ENCODE measurements at places on chromosomes 16 and 17.
A peak's percentile ranks its signal among the peaks of the same experiment; 100 is the strongest.

DNA sequence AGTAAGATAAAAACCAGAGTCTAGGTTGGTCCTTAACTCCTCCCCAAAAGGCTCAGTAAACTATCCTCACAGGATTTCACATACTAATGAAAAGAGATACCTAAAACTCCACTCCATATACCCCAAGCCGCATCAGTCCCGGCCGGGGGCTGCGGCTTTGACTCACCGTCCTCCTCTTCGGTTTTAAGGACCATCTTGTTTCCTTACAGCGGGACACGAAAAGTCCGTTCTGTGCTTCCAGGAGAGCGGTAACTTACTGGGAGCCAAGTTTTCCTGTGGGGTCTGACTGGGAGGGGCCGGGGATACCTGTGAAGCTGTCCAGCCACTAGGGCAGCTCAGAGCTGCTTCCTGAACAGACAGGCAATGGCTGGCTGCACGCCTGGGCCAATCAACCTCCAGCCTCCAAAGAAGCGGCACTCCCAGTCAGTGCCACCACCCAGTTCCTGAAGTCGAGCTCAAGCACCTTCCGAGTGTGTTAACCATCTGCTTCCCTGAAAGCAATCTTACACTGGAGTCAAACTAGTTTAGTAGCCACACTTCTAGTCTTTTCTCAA lies 45.5 kb downstream of the CYTH1 start:
- no peak for DNase-seq

DNA sequence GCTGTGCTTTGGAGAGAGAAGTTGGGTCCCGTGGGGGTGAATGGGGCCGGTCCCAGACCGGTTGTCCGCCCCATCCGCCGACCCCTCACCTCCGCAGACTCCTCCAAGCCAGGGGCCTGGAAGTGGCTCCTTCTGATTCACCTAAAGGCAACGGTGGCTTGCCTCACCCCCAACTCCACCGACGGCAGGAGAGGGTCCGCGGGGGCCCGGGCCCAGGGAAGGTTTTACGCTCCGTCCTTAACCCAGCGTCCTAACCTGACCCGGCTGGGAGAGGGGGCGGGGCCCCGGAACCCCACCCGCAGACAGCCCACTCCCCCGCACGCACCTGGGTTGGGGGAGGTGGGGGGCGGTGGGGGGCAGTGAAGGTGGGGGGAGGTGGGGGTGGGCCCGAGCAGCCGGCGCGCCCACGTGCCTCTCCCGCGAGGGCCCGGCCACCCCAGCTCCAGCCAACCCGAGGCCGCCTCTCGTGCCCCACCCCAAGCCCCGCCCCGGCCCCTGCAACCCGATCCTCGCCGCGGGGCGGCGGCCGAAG lies 12.7 kb upstream of the CD300A start:
- DNase-seq = no peak

- DNase-seq = no peak
Observed at GRCh38 chr17:35546487-35546886, 9.0 kb upstream of the SLFN12L start.

DNA sequence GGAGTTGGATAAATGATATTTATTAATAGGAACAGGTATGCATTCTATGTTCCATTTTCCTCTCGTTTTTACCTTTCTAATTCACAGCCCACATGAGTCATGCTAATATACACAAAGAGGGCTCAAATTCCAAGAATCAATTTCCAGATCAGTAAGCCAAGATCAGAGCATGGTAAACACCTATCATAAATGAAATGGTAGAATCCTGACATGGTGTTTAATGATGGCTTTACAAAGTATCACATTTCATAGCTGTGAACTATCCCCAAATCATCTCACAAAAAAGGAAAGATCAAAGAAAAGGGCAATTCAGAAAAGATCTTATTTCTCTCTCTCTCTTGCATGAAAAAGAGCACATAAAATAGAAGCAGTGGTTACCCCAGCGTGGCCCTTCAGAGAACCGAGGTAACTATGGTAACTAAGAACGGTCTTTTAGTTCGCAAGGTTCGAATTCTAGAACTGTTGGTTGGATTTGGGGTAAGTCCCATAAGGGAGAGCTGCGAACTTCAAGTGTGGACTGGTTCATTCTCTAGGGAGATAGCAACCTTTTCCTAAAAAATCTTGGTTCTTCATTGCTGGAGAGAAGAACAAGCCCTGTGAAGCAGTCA lies 73.0 kb downstream of the MARCHF10 start:
- no peak for DNase-seq

- DNase-seq = no peak
Observed at GRCh38 chr17:29449865-29450671, 59.9 kb downstream of the TAOK1 start.

GRCh38 chr17:75271955-75272847 lies 1.2 kb upstream of the MIF4GD start:
- no peak for DNase-seq

DNA sequence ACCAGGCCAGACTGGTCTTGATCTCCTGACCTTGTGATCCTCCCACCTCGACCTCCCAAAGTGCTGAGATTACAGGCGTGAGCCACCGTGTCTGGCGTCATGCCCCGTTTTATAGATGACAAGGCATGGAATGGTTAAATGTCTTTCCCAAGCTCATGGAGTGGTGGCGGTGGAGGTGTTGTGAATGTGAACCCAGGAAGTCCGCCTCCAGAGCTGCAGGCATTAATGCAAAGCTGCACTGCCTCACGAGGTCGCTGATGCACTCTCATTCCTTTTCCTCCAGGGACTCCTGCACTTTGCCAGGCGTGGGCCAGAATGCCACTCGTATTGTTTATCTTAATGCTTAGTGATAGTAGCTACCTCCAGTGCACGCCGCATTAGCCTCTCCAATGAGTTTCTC lies 149.6 kb downstream of the WWOX start:
- DNase-seq = no peak

DNA sequence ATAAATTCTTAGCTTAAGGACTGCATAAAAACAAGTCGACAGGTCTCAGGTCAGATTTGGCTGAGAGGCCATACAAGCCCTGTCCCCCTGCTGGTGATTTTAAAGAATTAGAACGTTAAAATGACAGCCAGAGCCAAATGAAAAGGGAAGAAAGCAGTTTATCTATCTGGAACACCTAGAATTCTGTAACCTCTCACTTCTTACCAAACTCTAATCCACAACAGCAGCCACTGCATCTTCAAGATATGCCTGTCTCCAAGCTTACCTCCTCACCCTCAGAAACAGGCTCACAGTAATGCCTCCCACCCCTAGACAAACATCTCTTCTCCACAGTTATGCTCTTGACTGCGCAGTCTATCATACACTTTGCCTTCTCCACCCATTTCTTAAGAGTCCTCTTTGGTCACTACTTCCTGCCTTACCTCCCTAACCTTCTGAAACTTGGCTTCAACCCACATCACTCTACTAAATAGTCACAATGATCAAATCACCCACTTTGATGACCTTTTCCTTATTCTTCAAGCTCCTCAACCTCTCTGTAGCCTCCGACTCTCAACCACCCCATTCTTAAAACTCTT lies 14.2 kb downstream of the ANKFY1 start:
- DNase-seq = no peak

DNA sequence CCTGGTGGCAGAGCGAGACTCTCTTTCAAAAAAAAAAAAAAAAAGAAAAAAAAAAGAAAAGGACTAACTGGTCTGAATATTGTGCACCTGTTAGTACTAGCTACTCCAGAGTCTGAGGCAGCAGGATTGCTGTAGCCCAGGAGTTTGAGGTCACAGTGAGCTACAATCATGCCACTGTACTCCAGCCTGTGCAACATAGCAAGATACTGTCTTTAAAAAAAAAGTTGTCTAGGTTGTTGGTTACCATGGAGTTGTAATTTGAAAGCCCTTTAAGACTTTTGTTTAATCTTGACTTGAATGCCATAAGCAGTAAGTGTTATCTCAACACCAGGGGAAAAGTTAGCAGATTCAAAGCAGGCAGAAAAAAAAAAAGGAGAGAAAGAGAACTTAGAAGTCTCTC lies 10.9 kb upstream of the C16orf54 start:
- no peak for DNase-seq

GRCh38 chr16:74862743-74863244 lies 88.2 kb upstream of the FA2H start:
- peak; percentile 44 for DNase-seq

DNA sequence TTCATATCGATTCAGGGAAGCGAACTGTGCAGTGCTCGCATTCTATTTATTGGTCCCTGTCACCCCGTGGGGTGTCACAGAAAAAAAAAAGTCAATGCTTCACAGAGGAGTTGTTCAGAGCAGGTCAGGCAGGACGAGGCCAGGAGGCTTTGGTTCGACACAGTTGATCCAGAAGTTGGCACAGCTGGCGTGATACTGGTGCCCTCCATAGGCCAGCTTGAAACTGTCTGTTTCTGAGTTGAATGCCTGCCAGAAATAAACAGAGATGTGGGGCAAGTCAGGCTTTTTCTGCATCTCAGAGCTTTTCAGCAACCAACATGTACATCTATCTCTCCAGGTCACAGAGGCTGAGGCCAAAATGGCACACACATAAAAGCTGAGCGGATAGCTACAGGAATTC lies 29.1 kb downstream of the DUSP14 start:
- no peak for DNase-seq

DNA sequence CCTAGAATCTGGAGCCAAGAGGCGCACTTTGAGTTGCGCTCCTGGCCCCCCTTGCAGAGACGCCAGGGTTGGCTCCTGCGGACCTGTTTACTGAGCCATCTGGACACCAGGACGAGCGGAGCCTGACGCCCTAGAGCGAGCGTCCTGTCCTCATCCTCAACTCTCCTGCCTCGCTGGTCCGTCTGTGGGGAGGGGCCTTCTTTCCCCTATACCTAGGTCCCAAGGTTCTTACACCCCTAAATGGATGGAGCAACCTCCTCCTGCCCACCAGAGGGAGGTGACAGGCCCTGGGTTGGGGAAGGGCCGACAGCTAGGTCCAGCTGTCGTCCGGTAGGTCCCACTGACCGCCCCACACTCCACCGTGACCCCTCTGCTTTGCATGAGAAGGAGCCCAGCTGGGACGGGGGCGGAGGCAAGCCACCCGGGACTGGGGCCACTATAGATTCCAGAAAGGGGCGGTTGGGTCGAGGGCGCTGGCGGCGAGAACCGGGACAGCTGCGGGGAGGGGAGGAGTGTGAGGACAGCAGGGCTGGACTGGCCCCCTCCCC lies 3.1 kb upstream of the LHX1 start:
- no peak for DNase-seq

DNA sequence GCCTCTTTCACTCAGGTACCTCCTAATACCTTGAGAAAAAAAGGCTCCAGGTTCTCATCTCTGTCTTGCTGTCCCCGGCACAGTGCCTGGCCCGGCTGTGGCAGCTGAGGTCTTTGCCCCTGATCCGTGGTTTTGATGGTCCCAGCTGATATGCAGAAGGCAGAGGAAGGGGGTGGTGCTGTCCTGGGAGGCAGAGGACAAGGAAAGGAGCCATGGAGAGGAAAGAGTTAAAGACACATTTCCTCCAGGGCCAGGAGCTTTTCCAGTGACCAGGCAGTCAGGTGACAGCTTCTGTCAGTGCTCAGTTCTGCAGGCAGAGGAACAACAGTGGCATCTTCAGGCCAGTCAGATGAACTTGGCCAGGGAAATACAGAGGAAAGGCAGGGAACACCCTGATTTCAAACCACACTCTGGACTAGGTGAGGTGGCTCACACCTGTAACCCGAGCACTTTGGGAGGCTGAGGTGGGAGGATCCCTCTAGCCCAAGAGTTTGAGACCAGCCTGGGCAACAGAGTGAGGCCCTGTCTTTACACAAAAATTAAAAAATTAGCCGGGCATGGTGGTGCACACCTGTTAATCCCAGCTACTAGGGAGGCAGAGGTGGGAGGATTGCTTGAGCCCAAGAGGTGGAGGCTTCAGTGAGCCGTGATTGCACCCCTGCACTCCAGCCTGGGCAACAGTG lies 3.3 kb upstream of the COG1 start:
- no peak for DNase-seq

DNA sequence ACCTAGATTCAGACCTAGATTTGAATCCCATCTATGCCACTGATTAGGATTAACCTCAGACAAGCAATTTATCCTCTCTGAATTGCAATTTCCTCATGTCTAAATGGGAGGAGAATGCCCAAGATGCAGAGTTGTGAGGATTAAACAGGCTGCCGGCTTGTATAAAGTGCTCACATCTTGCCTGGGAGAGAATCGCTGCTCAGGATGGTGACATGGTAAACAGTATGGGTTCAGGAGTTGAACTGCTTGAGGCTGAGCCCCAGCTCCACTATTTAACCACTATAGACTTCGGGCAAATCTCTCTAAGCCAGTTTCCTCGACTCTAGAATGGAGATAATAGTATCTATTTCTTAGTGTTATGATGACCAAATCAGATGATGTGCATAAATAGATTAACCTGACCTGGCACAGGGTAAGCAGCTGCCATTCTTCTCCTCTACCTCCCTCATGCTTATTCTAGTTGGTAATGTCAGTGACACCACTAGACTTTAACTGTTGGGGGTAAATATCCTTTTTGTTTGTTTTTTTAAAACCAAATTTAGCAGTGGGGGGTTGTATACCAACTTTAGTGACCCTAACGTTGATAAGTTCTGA lies 732 bp upstream of the RPL27 start:
- no peak for DNase-seq

GRCh38 chr17:44749076-44749979 lies 9.5 kb upstream of the ADAM11 start:
- DNase-seq = no peak

GRCh38 chr16:19005561-19006445 lies 22.1 kb downstream of the TMC7 start:
- DNase-seq = no peak

DNA sequence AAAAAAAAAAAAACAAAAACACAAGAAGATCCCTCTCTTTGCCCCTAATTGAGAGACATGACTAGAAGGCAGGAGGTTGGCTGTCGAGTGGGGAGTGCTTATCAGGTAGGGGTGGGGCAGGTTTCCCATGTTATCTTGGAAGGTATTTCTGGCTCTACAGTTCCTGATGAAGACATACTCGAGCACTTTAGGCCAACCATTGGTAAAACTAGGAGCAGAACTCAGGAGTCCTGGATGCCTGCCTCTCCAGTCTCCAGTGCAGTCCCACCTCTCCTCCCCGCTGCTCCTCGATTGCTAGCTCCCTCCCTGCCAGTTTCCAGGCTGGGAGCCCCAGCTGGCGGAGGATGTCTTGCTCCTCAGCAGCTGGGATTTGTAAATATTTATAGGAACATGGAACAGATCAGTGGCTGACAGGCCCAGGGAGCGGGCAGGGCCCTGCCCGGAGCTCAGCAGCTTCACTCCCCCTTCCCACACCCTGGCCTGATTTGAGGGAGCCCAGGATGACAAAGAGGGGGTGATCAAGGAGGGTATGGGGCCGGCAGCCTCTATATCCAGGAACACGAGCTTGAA lies 11.4 kb upstream of the C1QL1 start:
- DNase-seq = no peak

DNA sequence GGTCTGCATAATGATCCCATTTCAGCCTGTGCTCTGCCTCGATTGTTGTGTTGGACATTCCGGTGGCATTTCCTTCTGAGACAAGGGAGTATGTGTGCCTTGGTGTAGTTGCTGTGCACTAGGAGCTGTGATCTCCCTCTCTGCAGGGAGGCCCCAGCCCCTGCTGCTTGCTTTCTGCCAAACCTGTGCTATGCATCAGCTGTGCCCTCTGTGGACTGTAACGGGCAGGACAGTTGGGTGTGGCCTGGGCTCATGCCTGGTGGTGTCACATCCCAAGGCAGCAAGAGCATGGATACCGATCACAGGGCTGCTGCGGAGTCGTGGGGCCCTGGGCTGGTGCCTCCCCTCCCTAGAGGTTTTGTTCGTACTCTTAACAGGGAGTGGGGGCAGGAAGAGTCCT lies 3.8 kb upstream of the JPT2 start:
- DNase-seq = no peak

- DNase-seq = peak; percentile 45
Observed at GRCh38 chr16:9836118-9836736, 346.0 kb downstream of the GRIN2A start.
